ENCODE measurements at places on chromosomes 16 and 17.

DNA sequence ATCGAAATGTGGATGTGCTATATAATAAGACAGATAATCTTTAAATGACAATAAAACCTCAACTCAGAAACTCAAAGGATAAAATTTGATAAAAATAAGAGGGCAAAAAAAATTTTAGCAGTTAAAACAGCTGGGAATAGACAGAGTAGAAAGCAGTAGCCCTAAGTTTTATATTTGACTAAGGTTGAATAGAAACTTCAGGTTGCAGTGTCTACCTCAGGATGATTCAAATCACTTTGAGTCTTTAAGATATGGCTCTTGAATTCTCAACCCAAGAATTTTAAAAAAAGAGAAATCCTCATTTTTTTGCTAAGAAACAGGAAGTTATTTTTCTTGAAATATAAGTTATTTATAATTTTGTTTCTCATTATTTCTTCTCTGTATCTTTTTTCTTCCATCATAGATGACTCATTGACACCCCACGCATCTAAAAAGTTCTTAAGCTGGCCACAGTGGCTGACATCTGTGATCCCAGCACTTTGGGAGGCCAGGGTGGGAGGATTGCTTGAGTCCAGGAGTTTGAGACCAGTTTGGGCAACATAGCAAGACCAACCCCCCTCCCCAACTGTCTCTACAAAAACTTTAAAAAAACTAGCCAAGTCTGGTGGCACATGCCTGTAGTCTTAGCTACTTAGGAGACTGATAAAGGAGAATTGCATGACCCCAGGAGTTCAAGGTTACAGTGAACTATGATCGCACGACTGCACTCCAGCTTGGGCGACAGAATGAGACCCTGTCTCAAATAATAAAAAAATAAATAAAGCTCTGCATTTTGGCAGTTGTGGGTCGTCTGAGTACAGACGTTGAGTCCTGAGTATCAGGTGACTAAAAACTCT is 23.9 kb downstream of the NFAT5 start:
- no peak for DNase-seq

- no peak for DNase-seq
These were observed 33.4 kb downstream of the ITGB3 start for GRCh38 chr17:47287068-47287467.

DNA sequence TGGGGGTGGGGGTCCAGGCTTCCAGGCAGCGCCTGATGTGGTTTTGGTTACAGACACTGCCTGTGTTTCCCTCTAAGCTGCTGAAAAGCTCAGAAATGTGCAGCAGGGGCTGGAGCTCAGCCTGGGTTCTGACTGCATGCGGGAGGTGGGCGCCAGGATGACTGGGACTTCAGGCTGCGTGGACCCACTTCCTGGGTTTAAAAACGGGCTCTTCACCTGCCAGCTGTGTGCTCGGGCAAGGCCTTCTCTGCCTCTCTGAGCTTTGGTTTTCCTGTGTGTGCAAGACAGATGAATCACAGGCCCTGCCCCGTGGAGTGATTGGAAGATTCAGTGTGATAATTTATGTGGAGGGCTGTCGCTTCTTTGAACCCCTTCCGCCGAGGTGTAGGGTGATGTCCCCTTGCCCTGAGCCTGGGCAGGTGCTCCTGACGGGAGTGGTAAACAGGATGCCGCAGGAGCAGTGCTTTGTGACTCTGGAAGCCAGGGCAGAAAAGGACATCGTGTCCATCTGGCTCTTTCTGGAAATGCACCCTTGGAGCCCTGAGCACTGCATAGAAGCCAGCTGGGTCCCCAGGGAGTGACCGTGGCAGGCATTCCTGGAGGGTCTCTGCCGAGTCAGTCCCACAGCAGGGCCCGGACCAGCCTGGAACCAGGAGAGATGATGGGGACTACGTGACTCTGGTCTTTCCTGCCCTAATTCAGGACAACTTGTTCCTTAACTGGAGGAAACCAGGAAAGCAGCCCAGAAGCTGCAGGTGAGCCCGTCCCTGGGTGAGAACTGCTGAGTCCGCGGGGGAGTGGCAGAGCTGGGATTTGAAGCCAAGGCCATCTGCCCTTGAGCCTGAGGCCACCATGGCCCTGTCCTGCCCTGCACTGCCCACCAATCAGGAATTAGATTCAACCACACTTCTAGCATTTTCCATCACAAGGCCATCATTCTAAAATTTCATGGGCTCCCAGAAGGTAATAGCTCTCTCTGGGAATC is 28.5 kb upstream of the SLC7A5 start:
- peak; percentile 22 for DNase-seq

DNA sequence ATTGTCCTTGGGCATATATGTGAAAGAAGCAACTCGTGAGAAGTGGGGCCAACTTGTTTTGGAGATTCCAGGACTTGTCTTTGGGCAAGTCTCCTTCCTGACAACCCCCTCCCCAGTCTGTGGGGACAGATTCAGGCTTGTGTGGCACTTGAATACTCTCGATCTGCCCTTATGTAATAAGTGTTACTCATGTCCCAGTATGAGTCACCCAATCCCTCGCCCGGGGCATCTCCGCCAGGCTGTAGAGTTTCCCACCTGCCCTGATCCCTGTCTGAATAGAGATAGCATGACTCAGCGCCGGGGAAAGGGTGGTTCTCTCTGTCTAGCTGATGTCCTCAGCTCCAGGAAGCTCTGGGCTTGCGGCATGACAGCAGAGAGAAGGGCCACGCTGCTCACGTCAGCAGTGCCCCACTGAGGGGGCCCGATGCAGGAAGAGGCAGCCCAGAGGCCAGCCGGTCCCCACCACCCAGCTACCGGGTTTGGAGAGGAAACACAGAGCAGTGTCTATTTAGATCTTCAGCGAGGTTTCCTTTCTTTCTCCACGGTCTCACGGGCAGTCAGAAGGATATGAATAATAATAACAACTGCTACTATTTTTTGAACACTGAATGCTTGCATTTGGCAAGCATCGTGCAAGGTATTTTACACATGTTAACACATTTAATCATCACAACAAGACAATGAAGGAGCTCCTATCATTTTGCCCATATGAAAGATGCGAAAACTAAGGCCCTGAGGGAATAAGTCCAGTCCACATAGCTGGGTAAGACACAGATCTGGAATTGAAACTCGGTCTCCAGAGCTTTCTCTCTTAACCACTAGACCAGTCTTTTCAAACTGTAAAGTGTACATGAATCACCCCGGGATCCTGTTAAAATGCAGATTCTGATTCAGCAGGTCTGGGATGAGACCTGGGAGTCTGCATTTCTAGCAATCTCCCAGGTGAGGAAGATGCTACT is 426.7 kb upstream of the MAF start:
- DNase-seq: peak; percentile 4

DNA sequence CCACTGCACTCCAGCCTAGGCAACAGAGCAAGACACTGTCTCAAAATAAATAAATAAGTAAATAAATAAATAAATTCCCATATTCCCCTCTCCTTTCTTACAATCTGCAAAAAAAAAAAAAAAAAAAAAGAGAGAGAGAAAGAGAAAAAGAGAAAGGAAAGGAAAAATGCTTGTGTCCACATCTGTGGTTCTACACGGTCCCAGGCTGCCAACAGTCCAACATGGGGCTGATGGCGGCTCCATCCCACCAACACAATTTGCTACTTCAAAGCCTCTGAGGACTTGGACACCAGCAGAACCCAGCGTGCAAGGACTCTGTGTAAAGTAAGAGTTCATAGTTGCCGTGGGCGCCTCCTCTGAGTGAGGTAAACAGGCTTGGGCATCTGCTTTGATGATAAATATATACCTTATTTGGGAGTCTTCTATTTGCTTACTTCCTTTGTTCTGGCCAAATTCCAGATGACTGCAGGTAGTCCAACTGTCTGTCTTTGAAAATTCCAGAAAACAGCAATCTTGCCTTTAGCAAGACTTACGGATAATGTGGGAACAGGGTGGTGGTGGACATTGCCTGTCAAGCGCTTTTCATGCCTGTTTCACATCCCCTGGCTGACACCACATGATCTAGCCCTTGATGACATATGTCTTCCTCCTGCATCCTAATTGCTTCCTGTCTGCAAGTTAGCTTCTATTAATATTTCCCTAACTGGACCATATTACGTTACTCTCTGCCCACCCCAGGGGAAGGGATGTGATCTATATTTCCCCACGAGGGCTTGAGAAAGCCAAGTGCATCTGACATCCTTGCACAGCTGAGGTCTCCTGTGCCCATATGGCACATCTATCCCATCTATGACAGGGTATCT is 10.1 kb downstream of the LITAF start:
- DNase-seq: no peak

- DNase-seq: no peak
These were observed 15.9 kb downstream of the ST6GALNAC2 start for GRCh38 chr17:76569607-76570279.

DNA sequence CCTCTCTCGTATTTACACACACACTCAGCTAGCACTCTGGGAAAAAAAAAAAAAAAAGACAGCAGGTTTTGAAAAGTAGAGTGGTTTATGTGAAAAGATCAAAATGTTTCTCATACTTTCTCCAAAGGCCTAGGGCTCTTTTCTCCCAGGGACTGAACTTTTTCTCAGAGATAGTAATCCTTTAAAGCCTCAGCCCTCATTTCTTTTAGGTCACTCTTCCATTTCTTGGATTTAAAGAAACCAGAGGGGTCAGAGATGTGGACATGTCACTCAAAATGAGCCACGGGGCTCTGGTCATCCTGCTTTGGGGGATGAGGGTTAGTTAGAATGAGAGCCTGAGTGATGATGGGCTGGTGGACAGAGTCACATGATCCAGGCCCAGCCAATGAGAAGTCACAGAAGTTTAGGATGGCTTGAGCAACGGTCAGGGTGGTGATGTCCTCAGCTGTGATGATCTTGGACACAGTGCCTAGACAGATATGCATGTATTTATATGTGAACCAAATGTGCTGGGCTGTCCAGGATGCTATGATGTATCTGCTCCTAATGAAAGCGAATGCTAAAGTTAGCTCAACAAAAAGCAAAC is 33.7 kb upstream of the AXIN2 start:
- no peak for DNase-seq

DNA sequence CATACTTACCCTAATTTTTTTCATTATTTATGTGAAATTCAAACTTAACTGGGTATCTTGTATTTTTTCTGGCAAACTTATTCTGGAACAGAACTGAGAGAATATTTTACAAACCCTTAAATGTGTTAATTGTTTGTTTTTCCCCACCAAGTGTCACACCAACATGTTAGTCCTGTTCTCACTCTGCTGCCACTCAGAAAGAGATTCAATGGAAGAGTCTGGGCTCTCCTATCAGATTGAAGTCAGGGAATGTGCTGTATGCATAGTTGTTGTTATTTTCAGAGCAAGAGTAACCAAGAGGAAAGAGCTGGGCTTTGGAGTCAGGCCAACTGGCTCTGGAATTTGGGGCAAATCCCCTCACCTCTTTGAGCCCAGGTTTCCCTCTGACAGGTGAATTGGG is 43.2 kb downstream of the SLC6A2 start:
- DNase-seq: no peak

DNA sequence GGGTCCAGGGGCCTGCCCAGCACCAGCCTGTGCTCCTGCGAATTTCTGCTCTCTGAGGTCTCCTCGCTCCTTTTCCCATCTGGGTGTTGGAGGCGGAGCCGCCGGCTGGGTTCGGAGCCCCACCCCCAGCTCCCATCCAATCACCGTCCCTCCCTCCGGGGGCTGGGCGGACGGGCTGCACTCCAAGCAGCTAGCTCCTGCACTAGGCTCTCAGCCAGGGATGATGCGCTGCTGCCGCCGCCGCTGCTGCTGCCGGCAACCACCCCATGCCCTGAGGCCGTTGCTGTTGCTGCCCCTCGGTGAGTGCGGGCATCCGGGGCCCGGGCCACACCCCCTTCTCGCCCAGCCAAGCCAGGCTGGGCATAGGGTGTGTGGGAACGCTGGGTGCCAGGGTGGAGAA is at the start of gene NRN1L:
TSS of gene NRN1L (plus strand) at position 202 of the 400 bp plus-strand sequence. CDS start at position 221, 19 bp downstream.
- no peak for DNase-seq

DNA sequence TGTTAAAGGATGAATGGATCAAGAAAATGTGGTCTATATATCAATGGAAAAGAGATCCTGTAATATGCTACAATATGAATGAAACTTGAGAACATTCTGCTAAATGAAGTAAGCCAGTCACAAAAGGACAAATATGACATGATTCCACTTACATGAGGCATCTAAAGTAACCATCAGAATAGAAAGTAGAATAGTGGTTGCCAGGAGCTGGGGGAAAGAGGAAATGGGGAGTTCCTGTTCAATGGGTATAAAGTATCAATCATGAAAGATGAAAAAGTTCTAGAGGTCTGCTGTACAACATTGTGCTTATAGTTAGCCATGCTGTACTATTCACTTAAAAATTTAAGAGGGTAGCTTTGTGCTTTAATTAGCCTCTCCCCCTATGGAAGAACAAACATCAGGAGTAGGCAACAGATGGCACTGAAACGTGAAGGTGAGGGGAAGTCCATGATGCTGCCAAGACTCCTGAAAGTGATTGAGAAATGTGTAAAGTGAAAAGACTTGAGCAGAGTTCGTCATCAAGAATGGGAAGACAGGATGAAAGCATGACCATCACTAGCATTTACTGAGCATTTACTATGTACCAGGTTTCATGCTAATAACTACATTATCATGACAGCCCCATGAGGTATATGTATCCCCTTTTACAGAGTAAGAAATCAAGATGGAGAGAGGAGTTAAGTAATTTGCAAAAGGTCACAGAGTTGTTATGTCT is 167.2 kb downstream of the CYB561 start:
- no peak for DNase-seq

DNA sequence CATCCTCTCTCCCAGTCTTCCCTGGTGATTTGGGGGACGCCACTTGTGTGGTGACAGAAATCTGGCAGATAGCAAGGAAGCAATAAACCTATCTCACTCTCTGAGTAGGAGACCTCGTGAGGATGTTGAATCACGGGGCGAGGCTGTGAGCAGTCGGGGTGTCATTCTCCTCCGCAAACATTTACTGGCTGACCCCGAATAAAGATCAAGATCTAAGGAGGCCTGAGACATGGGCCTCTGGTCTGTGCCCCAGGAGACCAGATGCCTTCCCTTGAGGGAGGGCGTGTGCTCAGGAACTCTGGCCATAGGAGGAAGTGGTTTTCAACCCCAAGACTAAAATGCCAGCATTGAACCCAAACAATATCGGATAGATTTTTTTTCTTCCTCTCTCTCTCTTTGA is 53.1 kb downstream of the FOXL1 start:
- no peak for DNase-seq

DNA sequence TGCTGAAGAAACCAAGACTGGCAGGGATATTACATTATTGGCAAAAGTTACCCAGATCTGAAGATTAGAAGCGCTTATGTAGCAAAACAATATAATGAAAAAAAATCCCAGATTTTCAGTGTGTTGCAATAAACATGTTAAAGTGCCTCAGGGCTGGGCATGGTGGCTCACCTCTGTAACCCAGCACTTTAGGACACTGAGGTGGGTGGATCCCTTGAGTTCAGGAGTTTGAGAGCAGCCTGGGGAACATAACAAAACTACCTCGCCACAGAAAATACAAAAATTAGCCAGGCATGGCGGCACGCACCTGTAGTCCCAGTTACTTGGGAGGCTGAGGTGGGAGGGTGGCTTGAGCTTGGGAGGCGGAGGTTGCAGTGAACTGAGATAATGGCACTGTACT is 6.8 kb downstream of the ZNF207 start:
- DNase-seq: no peak

DNA sequence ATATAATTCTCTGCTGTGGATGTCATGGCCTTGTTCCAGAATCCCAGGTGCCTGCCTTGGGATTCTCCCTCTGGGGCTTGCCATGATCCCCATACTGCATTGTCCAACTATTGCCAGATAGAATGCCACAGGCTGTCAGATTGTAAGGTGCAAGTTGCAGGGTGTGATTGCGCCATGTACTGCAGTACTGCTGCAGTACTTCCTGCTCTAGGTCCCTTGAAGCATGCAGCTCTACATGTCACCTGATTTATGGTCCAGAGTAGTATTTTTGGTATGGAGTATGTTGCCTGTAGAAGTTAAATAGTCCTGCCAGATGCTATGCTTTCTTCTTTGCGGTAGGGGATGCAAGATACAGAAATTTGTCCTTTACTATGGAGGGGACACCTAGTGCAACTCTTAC is 7.0 kb upstream of the SLFN5 start:
- no peak for DNase-seq
